ENCODE measurements at places on chromosomes 11 and 22.

DNA sequence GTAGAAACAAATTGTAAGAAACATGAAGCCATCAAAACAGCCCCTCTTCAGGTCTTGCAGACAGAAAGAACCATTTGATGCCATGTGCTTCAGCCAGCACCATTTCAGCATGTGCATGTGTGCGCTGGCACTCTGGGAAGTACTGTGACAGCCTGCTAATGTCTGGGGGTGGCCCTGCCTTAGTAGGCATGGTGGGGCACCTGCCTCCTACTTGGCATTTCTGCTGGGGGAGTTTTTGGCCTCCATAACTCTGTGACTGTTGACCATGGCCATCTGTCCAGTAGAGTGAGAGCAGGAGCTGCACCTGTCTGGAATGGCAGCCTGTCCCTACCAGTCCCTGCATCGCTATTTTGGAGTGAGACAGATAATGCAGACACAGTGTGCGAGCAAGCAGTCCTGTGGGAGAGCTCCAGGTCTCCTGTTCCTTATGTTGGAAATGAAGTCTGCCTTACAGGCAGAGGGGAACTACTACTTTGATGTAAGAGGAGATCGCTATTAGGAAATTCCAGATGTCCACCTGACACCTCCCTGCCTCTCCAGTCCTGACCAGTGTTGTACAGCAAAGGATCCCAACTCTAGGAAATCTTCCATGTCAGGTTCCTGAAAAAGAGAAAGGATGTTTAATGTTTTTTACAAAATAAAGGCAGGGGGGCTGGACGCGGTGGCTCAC, 102.5 kb downstream of the ATXN10 start:
- no peak for DNase-seq

- no peak for DNase-seq
Measured at GRCh38 chr22:23158516-23159290, 13.4 kb downstream of the RAB36 start.

DNA sequence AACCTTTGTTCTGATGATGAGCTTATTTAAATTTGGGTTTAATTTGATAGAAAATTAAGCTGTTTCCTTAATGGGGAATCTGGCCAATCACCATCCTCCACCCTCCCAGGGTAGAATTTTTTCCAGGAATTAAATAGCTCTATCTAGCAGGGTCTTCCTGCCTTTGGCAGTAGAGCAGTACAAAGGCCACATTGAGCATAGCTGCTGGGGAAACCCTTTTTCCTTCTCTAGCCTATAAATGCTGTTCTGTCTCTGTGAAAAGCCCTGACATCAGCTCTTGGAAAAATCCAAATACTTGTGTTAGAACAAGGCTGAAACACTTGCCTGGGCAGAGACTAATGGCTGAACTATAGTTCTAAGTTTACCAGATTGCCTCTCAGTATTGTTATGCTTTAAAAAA, 55.1 kb downstream of the ARHGEF12 start:
- DNase-seq: no peak

GRCh38 chr11:68127714-68128681, 6.8 kb upstream of the CHKA start:
- DNase-seq: no peak

DNA sequence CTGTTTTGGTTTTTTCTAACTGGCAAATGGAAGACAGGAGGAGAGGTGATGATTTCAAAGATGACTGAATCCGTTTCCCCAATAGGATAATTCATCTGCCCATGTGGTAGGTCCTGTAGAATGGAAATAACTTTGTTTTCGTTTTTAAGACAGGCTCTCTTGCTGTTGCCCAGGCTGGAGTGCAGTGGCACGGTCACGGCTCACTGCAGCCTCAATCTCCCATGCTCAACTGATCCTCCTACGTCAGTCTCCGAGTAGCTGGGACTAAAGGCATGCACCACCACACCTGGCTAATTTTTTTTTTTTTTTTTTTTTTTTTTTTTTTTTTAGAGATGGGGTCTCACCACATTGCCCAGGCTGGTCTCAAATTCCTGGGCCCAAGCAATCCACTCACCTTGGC, 77.4 kb upstream of the BIRC3 start:
- no peak for DNase-seq

- DNase-seq: no peak
Measured at GRCh38 chr11:91585035-91585801, 639.4 kb upstream of the FAT3 start.

DNA sequence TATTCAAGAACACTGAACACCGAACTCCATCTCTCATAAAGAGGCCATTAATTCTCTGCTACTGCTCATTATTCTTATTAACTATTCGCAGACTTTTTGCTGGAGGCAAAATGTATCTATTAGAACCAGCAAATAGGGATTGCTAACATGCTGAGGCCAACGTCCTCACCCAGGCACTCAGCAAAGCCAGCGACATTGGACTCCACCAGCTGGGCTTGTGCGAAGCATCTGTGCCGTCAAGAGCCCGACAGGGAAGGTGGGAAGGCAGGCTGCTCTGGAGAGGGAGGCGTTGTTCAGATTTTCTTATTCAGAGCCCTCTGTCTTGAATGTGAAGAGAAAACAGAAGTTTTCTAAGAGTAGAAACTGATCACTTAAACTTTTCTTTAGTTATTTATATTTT, 615.6 kb upstream of the KIRREL3 start:
- no peak for DNase-seq

GRCh38 chr22:31048570-31048969, 32.5 kb upstream of the SMTN start:
- no peak for DNase-seq

All from GM04503 (cell line).